ENCODE measurements at places on chromosomes 12 and 14.

GRCh38 chr12:52004042-52004648 lies 2.6 kb upstream of the TAMALIN start:
- peak; percentile 57 for DNase-seq

GRCh38 chr12:124790650-124791400 lies 72.8 kb downstream of the SCARB1 start:
- DNase-seq, result no peak

GRCh38 chr12:2013527-2014223 lies 9.4 kb upstream of the DCP1B start:
- DNase-seq, result no peak

- peak; percentile 18 for DNase-seq
These were observed 172.5 kb upstream of the FOXN3 start for GRCh38 chr14:89589400-89590118.

DNA sequence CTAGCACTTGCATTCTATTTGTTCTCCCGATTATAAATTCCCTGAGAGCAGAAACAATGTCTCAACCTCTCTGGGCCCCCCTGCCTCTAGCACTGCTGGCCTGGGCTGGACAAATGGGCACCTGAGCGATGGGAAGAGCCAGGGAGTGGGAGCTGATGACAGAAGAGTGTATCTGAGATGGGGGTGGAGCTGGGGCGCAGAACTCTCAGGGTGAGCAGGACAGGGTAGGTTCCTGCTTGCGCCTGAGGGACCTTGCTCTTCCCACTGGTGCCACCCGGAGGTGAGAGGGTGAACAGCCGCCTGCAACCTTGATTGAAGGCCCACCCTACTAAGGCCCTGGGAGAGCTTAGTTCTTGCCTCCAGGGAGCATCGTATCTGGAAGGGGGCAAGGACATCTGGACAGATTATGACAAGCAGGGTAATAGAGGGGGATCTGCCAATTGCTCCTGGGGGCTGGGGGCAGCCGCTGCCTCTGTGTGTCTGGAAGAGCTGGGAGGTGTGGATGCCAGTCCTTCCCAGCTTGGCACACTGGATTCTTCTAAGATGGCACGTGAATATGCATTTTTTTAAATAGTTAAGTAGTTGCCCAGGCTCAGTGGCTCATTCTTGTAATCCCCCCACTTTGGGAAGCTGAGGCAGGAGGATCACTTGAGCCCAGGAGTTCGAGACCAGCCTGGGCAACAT lies 43.0 kb upstream of the TSPAN9 start:
- peak; percentile 70 for DNase-seq

GRCh38 chr12:109461049-109461845 lies 15.9 kb downstream of the KCTD10 start:
- peak; percentile 89 for DNase-seq

DNA sequence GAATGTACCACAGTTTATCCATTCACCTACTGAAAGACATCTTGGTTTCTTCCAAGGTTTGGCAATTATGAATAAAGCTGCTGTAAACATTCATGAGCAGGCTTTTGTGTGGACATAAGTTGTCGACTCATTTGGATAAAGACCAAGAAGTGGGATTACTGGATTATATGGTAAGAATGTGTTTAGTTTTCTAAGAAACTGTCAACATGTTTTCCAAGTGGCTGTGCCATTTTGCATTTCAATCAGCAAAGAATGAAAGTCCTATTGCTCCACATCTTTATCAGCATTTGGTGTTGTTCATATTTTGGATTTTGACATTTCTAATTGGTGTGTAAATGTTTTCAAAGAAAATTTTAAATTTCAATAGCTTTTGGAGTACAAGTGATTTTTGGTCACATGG lies 27.3 kb upstream of the KLRF1 start:
- no peak for DNase-seq

DNA sequence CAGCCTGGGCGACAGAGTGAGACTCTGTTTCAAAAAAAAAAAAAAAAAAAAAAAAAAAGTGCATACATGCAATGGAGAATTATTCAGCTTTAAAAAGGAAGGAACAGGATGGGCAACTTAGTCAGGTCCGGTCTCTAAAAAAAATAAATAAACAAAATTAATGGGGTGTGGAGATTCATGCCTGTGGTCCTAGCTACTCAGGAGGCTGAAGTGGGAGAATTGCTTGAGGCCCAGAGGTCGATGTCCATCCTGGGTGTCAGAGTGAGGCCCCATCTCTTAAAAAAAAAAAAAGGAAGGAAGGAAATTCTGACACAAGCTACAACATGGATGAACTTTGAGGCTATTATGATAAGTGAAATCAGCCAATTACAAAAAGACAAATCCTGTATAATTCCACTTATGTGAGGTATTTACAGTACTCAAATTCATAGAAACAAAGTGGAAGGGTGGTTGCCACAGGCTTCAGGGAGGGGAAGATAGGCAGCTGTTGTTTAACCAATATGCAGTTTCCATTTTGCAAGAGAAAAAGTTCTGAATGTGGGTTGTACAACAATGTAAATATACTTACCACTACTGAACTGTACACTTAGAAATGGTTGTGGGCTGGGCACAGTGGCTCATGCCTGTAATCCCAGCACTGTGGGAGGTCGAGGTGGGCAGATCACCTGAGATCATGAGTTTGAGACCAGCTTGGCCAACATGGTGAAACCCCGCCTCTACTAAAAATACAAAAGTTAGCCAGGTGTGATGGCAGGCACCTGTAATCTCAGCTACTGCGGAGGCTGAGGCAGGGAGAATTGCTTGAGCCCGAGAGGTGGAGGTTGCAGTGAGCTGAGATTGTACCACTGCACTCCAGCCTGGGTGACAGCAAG lies 12.3 kb upstream of the APOF start:
- DNase-seq, result no peak

DNA sequence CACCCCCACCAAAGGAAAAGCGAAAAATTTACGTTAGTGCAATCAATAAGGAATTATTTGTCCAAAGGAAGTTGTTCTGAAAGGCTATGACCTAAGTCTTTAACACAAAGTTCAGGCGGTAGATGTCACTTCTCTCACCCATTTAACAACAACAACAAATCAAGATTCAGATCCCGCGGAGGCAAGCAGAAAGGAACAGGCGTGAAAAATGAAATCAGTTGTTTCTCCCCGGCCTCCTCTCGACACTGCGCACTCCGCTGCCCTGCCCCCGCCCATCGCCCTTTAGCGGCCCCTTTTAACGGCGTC lies 1.4 kb downstream of the DENND5B start:
- DNase-seq, result no peak

GRCh38 chr12:67069451-67070306 lies 199.5 kb upstream of the CAND1 start:
- peak; percentile 27 for DNase-seq

- peak; percentile 42 for DNase-seq
These were observed 21.1 kb downstream of the MOAP1 start for GRCh38 chr14:93163564-93163963.

- no peak for DNase-seq
These were observed 153.6 kb upstream of the C14orf180 start for GRCh38 chr14:104425763-104426646.

DNA sequence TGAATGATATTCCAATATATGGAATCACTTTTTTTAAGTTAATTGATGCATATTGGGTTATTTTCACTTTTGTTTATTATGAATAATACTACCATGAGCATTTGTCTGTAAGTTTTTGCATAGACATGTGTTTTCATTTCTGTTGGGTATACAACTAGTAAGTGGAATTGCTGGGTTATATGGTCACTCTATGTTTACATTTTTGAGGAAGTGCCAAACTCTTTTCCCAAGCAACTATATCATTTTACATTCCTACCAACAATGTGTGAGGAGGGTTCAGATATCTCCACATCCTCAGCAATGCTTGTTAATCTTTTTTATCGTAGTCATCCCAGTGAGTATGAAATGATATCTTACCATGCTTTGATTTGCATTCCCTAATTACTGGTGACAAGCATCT lies 64.0 kb downstream of the MON2 start:
- no peak for DNase-seq

GRCh38 chr14:104633276-104634137 lies 28.9 kb upstream of the TMEM179 start:
- DNase-seq, result no peak

- no peak for DNase-seq
These were observed 442.6 kb downstream of the DPF3 start for GRCh38 chr14:72451054-72451972.

- no peak for DNase-seq
These were observed 94.9 kb upstream of the TMPO start for GRCh38 chr12:98420461-98420860.

DNA sequence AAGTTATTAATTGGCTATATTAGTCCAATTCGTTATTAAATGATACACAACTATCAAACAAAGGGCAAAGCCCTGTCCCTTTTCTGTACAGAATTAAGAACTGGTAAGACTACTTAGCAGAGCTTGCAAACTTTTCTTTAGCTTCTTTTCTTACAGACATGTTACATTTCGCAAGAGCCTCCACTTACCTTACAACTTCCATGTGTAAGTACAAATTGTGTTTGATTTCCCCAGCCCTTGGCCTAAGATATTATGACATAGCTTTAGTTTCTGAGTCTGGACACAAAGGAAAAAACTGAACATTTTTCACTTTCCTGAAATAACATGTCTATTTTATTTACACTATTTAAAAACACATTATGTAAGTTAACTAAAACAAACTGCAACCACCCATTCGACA lies 1.7 kb downstream of the ATF7 start:
- DNase-seq, result peak; percentile 58

DNA sequence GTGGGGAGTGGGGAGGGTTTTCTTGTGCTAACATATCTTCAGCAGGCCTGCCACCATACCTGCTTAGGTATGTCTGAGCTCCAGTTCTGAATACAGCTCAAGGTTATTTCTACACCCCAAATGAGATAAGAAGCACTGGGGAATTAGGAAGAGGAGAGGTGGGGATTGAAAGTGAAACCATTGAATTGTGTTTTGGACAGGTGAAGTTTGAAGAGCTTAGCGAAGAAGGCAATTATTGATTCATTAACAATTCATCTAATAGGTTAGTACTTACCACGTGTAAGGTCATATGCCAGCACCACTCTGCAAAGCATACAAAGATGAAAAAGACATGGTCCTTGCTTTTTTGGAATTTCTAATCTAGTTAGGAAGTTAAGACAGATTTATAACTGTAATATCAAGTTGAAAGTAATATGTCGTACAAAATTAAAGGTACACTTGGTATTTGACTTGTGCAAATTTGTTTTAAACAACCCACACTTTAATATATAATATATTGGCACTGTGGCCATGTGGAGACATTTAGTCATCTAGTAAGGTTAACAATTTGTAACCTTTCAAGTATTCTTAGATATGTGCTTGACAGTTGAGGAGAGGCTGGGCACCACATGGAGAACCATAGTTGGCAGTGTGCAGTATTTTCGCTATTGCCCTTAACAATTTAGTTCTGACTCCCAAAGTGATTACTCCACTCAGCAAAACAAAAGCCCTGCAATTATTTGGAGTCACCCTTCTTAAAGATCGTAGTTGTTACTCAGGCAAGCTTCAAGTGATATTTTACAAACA lies 3.6 kb downstream of the SMCO3 start:
- DNase-seq, result no peak

GRCh38 chr12:122834921-122835749 lies at the start of gene HIP1R:
Gene HIP1R, plus strand, starts transcription at chr12:122835457. Its CDS starts 94 bp downstream, at chr12:122835551.
- peak; percentile 63 for DNase-seq

DNA sequence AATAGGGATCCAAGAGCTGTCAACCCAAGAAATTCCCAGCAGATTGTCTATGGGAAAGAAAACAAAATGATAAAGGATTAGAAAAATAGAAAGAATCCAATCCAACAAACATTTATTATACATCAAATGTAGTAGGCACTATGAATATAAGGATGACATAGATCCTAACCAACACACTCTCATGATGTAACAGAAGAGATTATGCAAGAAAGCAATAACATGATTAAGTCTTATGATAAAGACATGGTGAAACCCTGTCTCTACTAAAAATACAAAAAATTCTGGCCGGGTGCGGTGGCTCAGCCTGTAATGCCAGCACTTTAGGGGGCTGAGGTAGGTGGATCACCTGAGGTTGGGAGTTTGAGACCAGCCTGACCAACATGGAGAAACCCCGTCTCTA lies 2.7 kb downstream of the MED6 start:
- no peak for DNase-seq

DNA sequence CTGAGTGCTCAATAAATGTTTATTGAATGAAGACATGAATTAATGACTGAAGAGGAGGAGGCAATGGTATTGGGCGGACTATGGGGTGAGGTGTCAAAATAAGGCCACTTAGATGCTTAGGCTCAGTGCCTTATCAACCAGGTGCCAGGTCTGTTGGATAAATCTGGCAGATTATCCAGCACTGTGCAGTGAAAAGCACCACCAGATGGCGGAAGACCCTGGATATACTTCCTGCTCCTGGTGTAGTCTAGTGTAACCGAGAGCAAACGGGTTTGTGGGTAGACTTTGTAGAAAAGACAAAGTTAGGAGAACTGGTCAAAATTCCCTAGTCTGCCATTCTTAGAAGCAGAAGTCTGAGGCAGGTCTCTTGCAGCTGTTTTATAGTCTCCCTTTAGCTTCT lies 306.3 kb downstream of the ATP23 start:
- no peak for DNase-seq

DNA sequence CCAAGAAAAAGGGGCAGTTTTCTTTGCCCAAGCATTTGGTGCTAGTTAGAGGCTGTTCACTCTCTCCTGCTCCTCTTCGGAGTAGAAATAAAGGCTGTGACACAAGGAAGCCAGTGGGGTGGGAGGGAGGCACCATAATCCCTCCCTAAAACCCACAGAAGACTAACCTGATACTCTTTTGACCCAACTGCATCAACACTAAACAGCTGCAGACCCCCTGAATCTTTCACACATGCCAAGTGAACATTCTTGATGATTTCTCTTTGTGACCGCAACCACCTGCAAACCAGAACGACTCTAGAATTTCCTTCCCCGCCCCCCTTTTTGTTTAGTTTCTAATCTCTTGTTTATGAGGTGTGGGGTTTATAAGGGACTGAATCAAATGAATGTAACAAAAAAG lies 175.8 kb upstream of the BCL2L14 start:
- no peak for DNase-seq

DNA sequence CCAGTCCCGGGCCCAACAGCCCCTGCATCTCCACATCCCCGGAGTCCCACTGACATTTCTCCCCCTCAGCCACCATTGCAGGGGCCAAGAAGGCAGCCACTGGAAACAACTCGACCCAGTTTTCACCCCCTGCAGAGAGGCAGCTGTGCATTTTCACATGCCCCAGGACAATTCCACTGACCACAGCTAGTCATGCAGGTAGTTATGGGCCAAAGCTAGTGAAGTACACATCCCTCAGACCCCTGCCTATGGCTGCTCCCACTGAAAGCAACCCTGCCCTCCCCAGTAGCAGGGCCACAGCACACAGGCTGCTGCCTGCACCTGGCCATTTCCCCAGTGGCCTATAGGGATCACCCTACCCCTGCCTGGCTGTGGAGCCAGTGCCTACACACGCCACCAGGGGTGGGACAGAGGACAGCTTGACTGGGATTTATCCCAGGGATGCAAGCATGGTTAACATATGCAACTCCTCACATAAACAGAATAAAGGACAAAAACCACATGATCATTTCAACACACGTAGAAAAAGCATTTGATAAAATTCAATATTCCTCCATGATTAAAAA lies 154.0 kb downstream of the NDUFA12 start:
- no peak for DNase-seq

DNA sequence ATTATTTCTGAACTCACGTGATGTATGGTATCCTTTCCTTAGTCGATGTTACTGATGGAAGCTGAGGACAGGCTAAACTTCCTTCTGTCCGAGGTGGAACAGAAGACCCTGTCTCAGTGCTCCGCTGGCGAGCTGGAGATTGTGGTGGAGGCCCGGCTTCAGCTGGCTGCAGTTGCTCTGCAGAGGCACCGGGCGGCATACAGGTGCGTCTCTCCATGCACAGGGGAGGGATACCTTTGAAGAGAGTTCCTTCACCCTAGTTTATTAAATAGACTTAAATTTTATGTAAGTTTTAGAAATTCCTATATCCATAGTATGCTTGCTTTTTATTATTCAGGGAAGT lies 186.7 kb upstream of the NEDD1 start:
- peak; percentile 64 for DNase-seq
